Kidney (tissue), 22 donors: ENCODE measurements at places on chromosomes 3 and 15.

DNA sequence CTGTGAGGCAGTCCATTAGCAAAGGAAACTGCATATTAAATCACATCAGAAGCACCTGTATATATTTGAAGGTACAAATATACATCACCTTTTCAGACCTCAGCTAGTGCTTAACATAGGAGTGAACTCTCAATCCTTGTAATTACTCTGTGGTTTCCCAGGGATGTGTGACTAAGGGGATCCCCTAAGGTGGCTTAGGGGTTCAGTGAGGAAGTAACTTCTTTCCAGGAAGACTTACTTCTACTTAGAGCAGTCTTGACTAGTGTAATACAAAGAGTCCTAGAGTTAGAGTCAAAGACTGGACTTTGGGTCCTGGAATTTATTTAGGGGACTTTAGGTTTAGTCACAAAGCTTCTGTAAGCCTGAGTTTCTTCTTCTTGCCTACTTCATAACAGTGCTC lies 8.7 kb upstream of the SUMF1 start:
- no peak for DNase-seq

DNA sequence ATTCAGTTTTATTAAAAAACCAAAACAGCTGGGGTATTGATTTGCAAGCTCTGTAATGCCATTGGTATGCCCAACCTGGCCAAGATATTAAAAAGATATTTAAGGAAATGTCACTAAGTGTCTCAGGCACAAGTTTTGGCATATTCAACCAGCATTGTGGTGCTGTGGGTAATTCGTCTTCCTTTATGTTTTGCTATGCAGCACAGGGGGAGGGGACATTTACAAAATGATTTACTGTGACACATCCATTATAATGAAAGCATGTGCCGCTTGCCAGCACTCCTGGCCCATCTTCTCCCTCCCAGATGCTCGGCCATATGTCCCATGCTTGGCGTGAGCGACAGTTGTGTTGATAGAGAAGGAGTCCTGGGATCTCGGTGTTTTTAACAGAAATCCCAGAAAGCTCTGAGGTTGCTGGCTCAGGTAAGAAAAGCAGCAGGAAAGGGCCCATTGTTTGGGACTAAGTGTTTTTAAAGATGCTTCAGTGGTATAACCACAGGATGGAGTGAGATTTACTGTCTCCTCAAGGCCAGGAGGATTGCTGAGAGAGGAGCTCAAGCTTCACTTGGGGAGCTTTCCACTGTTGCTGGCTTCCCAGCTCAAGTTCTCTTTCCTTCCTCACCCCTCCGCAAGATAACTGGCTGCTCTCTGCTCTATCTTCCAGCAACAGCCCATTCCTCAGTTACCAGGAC lies 158.2 kb upstream of the TSC22D2 start:
- DNase-seq: no peak

GRCh38 chr3:53705024-53705745 lies 141.0 kb downstream of the CHDH start:
- no peak for DNase-seq

- no peak for DNase-seq
These were observed 369.4 kb downstream of the MAGI1 start for GRCh38 chr3:65669163-65669875.

- no peak for DNase-seq
These were observed 30.2 kb upstream of the ADAMTS9 start for GRCh38 chr3:64717872-64718613.

DNA sequence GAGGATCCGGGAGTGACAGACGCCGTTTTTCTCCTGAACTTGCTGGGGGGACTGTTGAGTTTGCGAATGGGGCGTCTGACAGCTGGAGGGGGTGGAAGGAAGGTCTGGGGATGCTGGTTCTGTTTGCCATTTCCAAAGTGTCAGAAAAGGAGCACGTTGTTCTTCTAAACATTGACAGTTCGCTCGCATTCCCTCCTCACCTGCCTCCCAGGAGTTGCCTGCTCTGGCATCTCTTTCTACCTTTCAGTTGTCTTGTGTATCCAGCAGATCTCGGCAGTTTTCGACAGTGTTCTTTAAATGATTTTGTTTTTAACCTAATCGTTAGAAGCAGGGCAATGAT lies 829 bp downstream of the SELENOT start:
- no peak for DNase-seq

- no peak for DNase-seq
These were observed 677.5 kb downstream of the ZPLD1 start for GRCh38 chr3:103112273-103112672.

DNA sequence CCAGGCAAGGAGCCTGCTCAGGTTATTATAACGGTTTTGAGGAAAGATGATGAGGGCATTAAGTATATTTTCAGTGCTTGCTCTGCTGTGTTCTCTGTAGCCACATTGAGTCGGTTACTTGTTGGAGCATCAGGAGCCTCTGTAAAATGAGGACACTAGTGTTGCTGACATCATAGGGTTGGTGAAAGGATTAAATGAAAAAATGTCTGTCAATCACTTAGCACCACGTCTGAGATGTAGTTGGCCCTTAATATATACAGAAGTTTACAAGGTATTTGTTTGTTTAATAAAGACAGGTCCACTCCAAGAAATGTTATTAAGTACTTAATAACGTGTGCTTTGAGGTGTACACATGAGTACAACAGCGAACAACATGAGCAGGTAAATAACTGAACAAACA lies 735 bp upstream of the SLC25A26 start:
- DNase-seq: no peak

GRCh38 chr15:77557144-77557543 lies 75.6 kb downstream of the LINGO1 start:
- DNase-seq: no peak

GRCh38 chr3:141728355-141728892 lies 9.7 kb upstream of the RNF7 start:
- DNase-seq: no peak

GRCh38 chr3:134543113-134543512 lies 57.3 kb downstream of the CEP63 start:
- no peak for DNase-seq

DNA sequence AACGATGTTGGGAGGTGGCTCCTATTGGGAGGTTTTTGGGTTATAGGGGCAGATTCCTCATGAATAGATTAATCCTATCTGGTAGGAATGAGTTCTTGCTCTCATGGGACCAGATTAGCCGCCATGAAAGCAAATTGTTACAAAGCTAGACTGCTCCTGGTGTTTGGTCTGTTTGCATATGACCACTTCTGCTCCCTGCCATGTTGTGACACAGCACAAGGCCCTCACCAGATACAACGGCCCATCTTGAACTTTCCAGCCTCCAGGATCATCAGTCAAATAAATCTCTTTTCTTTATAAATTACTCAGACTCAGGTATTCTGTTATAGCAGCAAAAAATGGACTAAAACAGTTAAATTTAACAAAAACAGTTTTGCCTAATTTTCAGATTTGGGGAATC lies 34.4 kb downstream of the TRIM42 start:
- no peak for DNase-seq

GRCh38 chr3:4985330-4986174 lies 6.3 kb downstream of the BHLHE40 start:
- DNase-seq: peak; percentile 62

- DNase-seq: no peak
These were observed 170.6 kb downstream of the TBL1XR1 start for GRCh38 chr3:177026505-177027277.

GRCh38 chr3:159077860-159078259 lies 276.0 kb downstream of the MFSD1 start:
- no peak for DNase-seq

GRCh38 chr15:48981941-48982340 lies 18.2 kb upstream of the SHC4 start:
- DNase-seq: no peak

DNA sequence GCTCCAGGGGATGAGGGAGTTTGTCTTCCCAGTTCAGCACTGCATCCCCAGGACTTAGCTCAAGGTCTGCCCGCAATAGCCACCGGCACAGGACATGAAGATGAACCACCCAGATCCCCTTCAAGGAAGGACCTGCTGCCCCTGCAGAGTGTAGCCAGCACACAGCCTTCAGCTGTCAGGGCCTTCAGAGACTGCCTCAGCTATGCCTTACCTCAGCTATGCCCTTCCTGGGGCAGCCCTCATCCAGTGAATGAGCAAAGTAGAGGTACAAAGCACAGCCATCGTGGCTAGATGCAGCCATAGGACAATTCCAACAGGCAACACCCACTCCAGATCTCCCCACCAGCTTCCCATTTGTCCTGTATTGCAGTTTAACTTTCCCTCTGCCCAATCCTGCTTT lies 291.2 kb upstream of the STT3B start:
- DNase-seq: no peak

- no peak for DNase-seq
These were observed 242.1 kb downstream of the RAP2B start for GRCh38 chr3:153404157-153404556.

DNA sequence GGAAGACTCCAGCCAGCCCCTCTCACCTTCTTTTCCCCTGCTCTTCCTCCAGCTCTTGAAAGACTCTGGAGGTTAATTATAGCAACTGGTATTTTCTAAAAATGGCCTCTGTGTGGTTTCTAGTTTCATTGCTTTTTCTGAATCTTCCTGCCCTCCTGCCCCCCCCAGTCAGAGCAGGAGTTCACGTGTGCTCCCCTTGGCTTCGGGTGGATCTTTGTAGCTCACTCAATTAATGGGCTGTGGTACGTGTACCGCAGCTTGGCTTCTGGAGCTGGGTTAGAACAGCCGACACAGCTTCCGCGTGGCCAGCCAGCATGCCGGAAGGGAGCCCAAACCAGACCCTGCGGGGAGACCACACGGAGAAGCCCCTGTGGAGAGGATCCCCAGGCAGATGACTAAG lies 31.5 kb downstream of the TM2D3 start:
- DNase-seq: no peak

DNA sequence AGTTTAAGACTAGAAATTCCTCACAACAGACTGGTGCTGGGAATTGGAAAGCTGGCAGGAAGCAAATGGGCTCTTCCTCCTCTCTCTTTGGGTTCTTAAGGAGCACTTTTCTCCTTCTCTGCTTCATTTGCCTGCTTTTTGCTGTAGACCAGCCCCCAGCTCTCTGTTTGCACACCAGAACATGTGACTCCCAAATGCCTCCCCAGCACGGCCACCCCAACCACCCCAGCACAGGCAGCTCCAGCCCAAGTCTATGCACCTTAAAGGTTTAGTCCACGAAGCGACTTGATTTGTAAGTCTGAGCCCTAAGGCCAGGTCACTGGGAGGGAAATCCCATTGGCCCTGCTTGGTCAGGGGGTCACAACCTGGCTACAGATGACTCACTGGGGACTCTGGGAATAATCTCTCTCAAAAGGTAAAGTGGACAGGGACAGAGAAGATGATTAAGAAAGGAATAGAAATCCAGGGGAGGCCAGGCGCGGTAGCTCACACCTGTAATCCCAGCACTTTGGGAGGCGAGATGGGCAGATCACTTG lies 377.8 kb upstream of the PROK2 start:
- no peak for DNase-seq

DNA sequence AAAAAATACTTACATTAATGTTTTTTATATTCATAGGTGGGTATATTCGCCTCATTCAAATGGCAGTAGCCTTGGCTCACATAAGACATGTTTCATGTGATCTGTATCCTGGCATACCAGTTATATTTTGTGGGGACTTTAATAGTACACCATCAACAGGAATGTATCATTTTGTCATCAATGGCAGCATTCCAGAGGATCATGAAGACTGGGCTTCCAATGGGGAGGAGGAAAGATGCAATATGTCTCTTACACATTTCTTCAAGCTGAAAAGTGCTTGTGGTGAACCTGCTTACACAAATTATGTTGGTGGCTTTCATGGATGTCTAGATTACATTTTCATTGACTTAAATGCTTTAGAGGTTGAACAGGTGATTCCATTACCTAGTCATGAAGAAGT lies 3.5 kb downstream of the PDE12 start:
- no peak for DNase-seq

DNA sequence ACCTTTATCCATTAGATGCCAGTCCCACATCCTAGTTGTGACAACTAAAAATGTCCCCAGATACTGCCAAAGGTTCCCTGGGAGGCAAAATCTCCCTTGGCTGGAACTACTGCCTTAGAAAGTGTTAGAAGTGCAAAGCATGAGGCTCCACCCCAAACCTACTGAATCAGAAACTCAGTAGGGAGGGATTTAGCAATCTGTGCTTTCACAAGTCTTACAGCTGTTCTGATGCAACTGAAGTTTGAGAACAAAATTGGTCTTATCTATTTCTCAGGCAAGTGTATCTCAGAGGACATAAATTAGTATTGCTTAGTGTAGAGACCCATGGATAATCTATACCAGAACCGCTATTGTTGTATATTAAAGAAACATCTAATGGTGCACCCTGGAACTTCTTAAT lies 70.2 kb downstream of the CLDN1 start:
- no peak for DNase-seq

DNA sequence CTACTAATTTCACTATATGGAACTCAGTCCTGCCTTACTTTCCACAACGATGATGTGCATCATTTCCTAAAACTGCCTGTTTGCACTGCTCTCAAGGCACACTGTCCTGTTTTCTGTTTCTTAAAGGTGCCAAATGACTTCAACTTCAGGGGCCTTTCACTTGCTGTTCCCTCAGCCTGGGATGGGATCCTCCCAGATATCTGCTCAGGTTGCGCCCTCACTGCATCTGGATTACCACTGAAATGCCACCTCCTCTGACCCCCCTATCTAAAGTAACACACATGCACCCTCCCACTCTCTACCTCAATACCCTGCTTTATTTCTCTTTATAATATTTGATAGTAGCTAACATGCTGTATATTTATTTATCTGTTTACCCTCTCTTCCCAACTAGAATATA lies 123.8 kb upstream of the CMC1 start:
- DNase-seq: no peak

DNA sequence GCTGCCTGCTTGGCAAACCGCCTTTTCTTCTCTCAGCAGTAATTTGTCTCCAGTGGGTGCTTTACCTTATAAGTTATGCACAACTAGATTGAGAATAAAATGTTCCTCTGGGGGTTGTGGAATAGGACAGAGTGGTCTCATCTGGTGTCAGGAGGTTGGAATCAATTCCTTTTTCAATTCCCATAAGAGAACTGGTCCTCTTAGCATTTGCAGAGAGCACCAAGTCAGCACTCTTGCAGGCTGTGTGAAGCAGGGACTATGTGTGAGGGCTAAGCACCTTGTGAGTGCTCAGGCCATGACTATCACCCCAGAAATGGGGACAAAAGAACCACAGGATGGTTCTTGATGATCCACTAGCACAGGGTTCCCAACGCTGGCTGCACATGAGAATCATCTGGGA lies 163.6 kb upstream of the UMPS start:
- no peak for DNase-seq

DNA sequence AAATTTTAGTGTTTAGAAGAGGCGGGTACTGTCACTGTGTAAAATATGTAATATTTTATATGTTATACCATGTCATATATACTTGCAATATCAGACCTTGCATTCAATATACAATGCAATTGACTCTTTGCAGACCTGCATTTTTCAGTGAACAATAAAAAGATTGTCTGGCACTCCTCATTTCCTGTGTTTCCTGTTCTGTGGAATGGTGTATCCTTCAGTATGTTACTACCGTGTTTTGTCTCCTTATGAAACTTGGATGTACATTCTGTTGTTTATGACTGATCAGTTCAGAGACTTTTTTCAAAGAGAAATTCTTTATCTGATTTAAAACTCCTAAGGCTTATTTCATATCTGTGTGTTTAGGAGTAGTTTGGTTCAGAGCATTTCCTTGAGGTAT lies 31.5 kb downstream of the APH1B start:
- no peak for DNase-seq

- no peak for DNase-seq
These were observed 714 bp downstream of the ECT2 start for GRCh38 chr3:172751175-172751704.
